ENCODE measurements at places on chromosomes 4 and X.

GRCh38 chrX:68985135-68985755 lies 156.4 kb downstream of the EFNB1 start:
- no peak overlapping the region for H3K4me3 ChIP-seq
- DNase-seq: peak; percentile 20
- no peaks in the 10 kb centered on the region for H3K27me3 ChIP-seq

- DNase-seq: no peak
- H3K4me1 ChIP-seq: no peaks in the 10 kb centered on the region
Observed at GRCh38 chr4:124499261-124499660, 213.3 kb downstream of the ANKRD50 start.

- DNase-seq: no peak
- H3K27me3 ChIP-seq: no peaks in the 10 kb centered on the region
- peaks cover 2% of the 10 kb centered on the region for H3K36me3 ChIP-seq
- H3K27ac ChIP-seq: no peak overlapping the region
- no peaks in the 10 kb centered on the region for H3K4me1 ChIP-seq
- no peak overlapping the region for H3K4me3 ChIP-seq
Observed at GRCh38 chr4:121183361-121183760, 19.2 kb upstream of the TNIP3 start.

DNA sequence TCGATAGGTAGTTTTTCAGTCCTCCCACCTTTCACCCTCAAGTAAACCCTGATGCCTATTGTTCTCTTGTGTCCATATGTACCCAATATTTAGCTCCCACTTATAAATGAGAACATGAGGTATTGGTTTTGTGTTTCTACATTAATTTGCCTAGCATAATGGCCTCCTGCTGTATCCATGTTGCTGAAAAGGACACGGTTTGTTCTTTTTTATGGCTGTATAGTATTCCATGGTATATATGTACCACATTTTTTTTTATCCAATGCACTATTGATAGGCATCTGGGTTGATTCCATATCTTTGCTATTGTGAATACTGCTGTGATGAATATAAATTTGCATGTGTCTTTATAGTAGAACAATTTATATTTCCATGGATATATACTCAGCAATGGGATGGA lies 199.2 kb downstream of the RAB28 start:
- no peak for DNase-seq
- H3K27me3 ChIP-seq: no peaks in the 10 kb centered on the region
- no peaks in the 10 kb centered on the region for H3K4me1 ChIP-seq
- H3K36me3 ChIP-seq: no peaks in the 10 kb centered on the region
- H3K27ac ChIP-seq: no peak overlapping the region

DNA sequence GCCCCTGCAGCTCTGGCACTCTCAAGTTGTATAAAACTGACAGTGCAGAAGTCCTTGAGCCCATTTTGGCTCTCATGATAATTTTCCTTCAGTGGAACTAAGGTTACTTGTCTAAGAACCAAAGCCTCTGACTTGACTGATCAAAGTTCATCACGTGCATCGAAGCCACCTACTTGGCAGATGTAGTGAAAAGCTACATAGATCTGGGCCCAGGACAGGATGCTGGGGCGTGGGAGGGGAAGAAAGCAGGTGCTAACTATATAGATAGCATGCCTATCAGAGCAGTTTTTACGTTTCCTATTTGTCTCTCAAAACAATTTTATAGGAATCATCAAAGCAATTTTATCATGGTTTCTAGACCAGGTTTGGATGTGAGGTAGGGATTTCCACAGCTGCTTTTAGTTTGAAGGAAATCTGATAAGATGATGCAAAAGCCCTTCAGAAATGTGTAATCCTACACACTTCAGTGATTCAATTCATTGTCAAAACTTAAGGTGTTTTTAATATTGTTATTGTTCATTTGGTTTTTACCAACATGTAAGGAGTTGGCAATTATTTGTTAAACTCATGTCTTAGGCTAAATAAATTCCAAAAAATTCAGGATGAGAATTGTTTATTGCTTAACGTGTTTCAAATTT lies 1.2 kb upstream of the CD40LG start:
- DNase-seq: no peak
- no peaks in the 10 kb centered on the region for H3K4me1 ChIP-seq

GRCh38 chr4:53551958-53552357 lies 39.3 kb downstream of the LNX1 start:
- no peaks in the 10 kb centered on the region for H3K4me1 ChIP-seq
- no peak for DNase-seq

DNA sequence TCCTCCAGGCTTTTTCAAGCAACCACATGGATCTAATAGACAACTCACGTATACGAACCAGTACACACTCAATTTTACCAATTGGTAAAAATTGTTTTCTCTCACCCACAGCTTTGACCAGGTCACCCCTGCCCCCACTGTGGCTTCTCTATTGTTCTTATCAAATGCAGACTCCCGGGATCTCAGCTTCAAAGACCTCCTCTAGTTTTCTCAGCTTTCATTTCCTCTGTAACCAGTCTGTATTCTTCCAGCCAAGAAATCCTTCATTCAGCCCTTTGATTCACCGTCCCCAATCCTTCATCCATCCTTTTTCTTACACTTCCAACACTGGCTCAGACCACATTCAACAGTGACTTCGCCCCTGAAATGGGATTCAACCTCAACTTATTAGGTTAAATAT lies 120.7 kb downstream of the CORIN start:
- H3K27ac ChIP-seq: no peak overlapping the region
- no peak for DNase-seq
- H3K27me3 ChIP-seq: no peaks in the 10 kb centered on the region
- H3K4me1 ChIP-seq: peaks cover 2% of the 10 kb centered on the region
- H3K36me3 ChIP-seq: no peaks in the 10 kb centered on the region

GRCh38 chr4:176320340-176320975 lies 692 bp downstream of the SPCS3 start:
- H3K27ac ChIP-seq: no peak overlapping the region
- peaks cover 4% of the 10 kb centered on the region for H3K36me3 ChIP-seq
- H3K27me3 ChIP-seq: no peaks in the 10 kb centered on the region

GRCh38 chr4:28886934-28887333 lies 1833.2 kb upstream of the PCDH7 start:
- H3K36me3 ChIP-seq: no peaks in the 10 kb centered on the region
- H3K27ac ChIP-seq: no peak overlapping the region
- DNase-seq: no peak

- H3K4me1 ChIP-seq: peaks cover 5% of the 10 kb centered on the region
- no peaks in the 10 kb centered on the region for H3K36me3 ChIP-seq
- no peak overlapping the region for H3K27ac ChIP-seq
- no peaks in the 10 kb centered on the region for H3K27me3 ChIP-seq
- peak; percentile 34 for DNase-seq
- H3K4me3 ChIP-seq: no peak overlapping the region
Observed at GRCh38 chr4:23775694-23776093, 114.2 kb downstream of the PPARGC1A start.

DNA sequence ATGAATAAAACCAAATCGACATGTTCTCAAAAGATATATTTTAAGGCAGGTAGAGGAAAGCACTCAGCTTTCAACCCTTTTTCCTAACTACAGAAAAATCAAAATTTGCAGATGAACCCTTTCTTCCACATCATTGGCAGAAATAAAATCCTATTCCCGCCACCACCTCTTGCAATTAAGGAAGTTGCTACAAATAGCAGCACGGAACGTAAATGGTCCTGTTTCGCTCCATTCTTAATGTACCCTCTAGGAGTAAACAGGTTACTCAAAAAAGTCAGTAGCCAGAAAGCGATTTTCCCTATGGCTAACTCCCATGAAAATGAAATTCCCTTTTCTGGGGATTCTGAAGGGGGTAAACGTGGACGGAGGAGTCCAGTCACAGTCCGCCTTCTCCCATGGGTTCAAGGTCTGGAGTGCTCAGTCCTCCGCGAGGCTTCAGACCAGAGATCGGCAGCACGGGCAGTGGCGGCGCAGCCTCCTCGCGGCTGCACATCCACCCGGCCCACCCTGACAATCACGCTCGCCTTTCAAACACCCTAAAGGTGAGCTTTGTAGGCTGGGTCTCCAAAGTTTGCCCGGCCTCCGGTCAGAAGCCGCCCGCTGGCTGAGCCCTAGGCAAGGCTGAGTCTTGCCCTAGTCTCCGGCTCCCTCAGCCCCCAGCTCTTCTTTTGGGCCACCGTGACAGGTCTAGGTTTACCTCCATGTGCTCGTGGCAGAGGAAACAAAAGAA lies 1.8 kb downstream of the ATP11C start:
- DNase-seq: no peak
- H3K4me3 ChIP-seq: peak overlapping the region; percentile 72
- peaks cover 3% of the 10 kb centered on the region for H3K4me1 ChIP-seq
- H3K27me3 ChIP-seq: no peaks in the 10 kb centered on the region
- H3K27ac ChIP-seq: no peak overlapping the region

GRCh38 chrX:151476604-151477303 lies 79.7 kb downstream of the VMA21 start:
- DNase-seq: no peak
- no peak overlapping the region for H3K27ac ChIP-seq
- H3K36me3 ChIP-seq: peaks cover 2% of the 10 kb centered on the region
- no peaks in the 10 kb centered on the region for H3K27me3 ChIP-seq
- H3K4me1 ChIP-seq: no peaks in the 10 kb centered on the region
- no peak overlapping the region for H3K4me3 ChIP-seq
